ENCODE measurements at places on chromosomes 6 and 20.
A peak's percentile ranks its signal among the peaks of the same experiment; 100 is the strongest.

GRCh38 chr20:43583982-43584432 is 6.7 kb upstream of the IFT52 start:
- DNase-seq: peak; percentile 33

GRCh38 chr20:16313917-16314316 is 259.3 kb downstream of the KIF16B start:
- DNase-seq: no peak

- DNase-seq: no peak
Observed at GRCh38 chr20:62896526-62896925, 29.8 kb downstream of the DIDO1 start.

GRCh38 chr20:22501566-22502344 is 82.6 kb downstream of the FOXA2 start:
- no peak for DNase-seq

- DNase-seq: no peak
Observed at GRCh38 chr6:41325446-41326066, 9.9 kb upstream of the NCR2 start.

- DNase-seq: peak; percentile 90
Observed at GRCh38 chr6:142944124-142945048, 590 bp downstream of the HIVEP2 start.

DNA sequence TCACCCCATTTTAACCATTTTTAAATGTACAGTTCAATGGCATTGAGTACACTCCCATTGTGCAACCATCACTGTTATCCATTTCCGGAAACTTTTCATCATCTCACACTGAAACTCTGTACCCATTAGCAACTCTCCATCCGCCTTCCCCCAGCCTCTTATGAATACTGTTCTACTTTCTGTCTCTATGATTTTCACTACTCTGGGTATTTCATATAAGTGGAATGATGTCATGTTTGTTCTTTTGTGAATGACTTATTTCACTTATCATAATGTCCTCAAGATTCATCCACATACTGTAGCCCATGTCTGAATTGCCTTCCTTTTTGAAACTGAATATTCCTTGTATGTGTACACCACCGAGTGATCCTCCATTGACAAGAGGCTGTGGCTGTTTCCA is 92.9 kb upstream of the TOX2 start:
- no peak for DNase-seq

GRCh38 chr6:154457046-154457713 is 53.3 kb downstream of the CNKSR3 start:
- no peak for DNase-seq

DNA sequence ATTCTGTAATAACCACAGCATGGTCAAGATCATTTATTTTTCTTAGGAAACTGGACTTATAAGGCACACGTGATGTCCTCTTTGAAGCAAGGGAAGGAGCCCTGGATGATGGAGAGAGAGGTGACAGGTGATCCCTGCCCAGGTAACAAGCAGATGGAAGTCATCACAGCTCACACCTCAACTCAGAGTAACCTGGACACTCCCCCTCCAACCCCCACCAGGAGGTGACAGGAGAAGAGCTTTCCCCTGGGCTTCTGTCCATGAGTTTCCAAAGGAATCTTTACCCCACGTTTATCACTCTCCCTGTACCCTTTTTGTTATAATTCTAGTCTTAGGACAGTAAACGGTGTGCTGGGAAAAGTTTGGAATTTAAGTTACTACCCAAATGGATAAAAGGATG is 28.4 kb downstream of the ZNF334 start:
- DNase-seq: no peak

- no peak for DNase-seq
Observed at GRCh38 chr20:61801857-61802442, 263.7 kb downstream of the TAF4 start.

DNA sequence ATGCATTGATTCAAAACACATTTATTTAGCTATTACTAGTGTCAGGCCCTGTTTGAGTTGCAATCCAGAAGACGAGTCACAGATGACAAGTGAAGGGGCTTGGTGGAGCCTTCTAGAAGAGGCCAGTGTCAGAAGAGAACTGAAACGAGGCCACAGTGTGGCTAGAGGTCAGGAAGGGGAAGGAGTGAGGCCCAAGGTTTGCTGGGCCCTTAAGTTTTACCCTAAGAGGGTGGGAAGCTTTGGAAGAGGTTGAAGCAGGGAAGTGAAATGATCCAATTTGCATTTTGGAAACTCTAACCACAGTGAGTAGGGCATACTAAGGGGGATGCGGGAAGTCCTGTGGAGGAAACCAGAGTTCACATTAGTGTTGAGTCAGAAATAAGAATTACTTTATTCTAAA is 25.0 kb downstream of the TTK start:
- peak; percentile 83 for DNase-seq

DNA sequence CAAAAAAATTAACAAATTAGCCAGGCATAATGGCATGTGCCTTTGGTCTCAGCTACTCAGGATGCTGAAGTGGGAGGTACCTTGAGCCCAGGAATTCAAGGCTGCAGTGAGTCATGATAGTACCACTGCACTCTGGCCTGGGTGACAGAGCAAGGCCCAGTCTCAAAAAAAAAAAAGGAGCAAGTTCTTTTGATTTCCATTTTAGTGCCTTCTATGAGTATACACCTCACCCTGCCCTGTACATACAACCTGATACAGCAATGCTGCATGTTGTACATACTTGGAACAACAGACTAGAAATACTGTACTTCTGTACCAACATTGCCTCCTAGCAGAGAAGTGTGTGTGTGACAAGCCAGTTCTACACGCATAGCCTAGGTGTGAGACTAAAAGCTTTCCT is 97.3 kb upstream of the CARMIL1 start:
- DNase-seq: no peak

- peak; percentile 87 for DNase-seq
Observed at GRCh38 chr6:37324131-37325033, 29.4 kb upstream of the RNF8 start.

DNA sequence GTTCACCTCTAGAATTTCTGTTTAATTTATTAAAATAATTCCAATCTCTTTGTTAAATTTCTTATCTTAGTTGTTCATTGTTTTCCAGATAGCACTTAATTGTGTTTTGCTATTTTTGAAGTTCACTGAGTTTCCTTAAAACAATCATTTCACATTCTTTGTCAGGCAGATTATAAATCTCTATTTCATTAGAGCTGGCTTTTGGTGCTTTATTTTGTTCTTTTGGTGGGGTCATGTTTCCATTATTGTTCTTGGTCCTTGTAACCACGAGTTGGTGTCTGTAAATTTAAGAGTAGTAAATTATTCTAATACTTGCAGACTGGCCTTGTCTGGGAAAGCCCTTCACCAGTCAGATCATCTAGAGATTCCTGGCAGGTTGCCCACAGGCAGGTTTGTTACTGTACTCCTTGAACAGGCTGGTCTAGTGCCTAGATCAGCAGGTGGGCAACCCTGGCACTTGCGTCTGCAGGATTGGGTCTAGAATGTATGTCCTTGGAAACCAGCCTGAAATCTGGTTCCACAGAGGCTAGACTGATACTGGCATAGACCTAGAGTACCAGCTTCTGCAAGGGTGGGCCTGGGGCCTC is 110.4 kb downstream of the ADGB start:
- DNase-seq: no peak

- DNase-seq: peak; percentile 7
Observed at GRCh38 chr6:148250975-148251685, 91.5 kb upstream of the SASH1 start.

DNA sequence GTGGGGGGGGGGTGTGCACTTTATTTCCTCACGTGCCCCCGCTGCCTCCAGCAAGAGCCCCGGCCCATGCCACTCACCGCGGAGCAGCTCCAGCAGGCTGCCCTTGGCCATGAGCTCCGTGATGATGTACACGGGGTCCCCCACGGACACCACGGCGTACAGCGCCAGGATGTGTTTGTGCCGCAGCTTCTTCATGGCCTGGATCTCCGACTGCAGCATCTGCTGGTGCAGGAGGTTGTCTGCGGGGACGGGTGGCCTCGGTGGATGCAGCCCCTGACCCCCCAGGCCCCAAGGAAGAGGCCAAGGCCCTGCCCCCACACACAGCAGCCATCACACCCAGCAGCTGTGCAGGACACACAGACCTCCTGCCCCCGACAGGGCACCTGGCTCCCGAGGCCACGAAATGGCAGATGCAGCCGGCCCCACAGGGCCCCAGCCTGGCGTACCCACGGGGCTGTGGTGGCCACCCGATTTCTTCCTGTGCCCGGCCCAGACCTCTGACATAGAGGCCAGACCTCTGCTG is 4.7 kb downstream of the PTK6 start:
- no peak for DNase-seq

DNA sequence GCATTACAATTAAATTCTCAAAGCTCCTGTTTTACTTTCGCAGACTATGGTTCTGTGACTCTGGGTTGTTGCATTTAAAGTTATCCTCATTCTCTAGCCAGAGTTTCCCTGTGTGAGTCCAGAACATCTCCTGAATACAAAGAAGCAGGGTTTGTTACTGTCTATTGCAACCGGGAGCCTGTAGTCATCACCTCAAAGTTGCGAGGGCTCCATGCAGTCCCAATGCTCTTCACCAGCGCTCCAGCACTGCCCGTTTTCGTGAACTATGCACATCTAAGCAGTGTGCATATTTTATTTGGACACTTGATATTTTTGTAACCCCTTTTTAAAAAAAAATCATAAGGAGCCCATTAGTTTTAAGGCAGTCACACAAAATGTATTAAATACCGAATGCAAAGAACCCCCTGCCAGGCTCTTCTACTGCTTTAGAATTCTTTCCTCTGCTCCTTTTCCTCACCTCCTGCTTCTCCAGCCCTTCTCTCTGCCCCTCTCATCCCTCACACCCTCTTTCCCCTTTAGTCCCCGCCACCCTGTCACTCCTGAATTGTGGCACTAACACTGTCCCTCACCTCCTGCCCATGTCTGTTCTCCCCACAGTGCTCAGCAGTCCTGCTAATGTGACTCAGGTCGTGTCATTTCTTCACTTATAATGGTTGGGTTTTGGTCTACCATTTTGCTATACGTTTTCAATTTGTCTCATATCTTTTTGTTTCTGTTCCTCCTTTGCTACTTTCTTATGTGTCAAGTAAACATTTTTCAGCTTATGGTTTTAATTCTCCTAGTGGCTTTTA is 1.1 kb upstream of the HLA-C start:
- no peak for DNase-seq

DNA sequence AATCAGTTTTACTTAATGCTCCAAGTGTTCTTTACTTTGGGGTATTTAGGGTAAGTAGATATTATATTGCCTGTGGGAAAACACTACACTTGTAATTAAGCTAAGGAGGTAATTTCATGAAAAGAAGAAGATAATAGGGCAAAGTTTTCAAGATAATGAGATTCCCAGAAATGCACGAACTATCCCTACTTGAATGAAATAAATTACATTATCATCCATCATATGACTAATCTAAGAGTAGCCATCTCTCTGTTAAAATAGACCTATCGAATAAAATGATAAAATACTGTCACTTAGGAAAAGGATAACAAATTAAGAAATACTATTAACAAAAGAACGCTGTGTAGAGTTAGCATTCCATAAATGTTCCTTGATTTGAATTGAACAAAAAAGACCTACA is 135.1 kb upstream of the HDAC2 start:
- DNase-seq: no peak

DNA sequence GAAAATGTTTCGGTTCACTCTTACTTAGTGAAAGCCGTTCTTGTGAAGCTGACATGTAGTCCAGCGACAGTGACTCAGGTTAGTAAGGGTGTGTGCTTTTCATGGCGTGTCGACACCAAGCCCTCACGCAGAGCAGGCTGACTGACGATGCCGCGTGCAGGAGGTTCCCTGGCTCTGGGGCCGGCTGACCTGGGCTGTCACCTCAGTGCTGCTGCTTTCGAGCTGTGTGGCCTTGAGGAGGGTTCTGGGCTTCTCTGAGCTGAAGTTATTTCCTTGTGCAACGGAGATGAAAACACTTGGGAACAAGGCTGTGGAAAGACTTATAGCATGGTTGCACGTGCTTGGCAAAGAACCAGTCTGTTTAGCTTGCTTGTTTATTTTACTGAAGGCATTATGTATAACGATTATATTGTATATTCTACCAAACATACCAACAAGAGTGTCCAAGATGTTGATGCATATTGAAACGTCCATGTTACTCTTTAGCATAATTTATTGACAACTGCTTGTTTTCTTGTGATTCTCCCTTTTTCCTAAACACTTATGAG is 59.2 kb downstream of the PHACTR3 start:
- no peak for DNase-seq

GRCh38 chr6:133128191-133128590 is 113.0 kb upstream of the EYA4 start:
- no peak for DNase-seq

GRCh38 chr6:137122612-137123011 is 50.8 kb downstream of the IL22RA2 start:
- no peak for DNase-seq

DNA sequence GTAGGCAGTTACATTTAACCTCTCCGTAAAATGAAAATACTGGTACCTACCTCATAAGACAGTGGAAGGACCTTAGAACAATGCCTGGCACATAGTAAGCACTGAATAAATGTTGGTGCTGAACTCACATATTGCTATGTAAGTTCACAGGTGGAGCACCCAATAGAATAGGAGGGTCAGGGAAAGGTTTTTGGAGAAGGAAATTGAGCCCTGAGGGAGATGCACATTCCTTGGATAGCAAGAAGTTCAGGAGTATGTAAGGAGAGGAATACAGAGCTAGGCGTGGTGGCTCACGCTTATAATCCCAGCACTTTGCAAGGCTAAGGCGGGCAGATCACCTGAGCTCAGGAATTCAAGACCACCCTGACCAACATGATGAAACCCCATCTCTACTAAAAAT is 7.0 kb downstream of the UBE2C start:
- no peak for DNase-seq

GRCh38 chr6:37704066-37704465 is 6.4 kb upstream of the MDGA1 start:
- no peak for DNase-seq

GRCh38 chr6:137657351-137657911 is 163.2 kb upstream of the OLIG3 start:
- no peak for DNase-seq

DNA sequence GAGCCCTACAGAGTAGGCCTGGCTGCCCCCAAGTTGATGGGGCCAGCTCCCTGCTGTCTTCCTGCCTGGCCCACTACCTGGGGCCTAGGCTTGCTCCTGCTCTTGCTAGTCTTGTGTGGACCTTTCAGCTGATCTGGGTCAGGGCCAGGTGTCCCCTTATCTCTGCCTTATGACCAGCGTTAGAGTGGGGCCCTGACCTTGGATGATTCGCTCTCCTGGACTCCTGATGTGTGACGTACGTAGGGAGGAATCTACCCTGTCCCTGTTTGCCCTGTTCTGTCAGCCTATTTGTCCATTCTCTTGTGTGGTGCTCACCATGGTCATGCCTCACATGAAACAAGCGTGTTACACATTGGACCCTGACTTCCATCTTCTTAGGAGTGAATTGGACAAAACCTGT is 571.8 kb downstream of the QKI start:
- DNase-seq: no peak

- DNase-seq: peak; percentile 1
Observed at GRCh38 chr6:65633501-65633900, 73.5 kb downstream of the EYS start.

DNA sequence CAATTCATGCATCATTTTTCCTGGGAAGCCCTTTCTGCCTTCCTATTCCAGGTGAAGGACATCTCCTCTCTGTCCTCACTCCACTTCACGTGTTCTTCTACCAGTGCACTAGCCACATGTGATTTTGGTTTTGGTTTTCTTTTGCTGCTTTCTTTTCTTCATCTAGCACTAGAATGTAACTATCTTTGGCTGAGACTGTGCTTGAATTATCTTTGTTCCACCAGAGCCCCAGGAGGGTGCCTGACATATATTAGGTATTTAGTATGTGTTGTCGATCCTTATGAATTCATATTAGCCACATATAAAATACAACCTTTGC is 79.9 kb downstream of the VGLL2 start:
- no peak for DNase-seq
